ENCODE measurements at places on chromosomes 11 and 22.

- no peak for DNase-seq
These were observed 15.5 kb downstream of the CLTCL1 start for GRCh38 chr22:19275919-19276600.

- no peak for DNase-seq
These were observed 581.2 kb downstream of the TBC1D22A start for GRCh38 chr22:47343611-47344010.

GRCh38 chr22:49663311-49663711 lies 164.4 kb downstream of the BRD1 start:
- DNase-seq, result no peak

DNA sequence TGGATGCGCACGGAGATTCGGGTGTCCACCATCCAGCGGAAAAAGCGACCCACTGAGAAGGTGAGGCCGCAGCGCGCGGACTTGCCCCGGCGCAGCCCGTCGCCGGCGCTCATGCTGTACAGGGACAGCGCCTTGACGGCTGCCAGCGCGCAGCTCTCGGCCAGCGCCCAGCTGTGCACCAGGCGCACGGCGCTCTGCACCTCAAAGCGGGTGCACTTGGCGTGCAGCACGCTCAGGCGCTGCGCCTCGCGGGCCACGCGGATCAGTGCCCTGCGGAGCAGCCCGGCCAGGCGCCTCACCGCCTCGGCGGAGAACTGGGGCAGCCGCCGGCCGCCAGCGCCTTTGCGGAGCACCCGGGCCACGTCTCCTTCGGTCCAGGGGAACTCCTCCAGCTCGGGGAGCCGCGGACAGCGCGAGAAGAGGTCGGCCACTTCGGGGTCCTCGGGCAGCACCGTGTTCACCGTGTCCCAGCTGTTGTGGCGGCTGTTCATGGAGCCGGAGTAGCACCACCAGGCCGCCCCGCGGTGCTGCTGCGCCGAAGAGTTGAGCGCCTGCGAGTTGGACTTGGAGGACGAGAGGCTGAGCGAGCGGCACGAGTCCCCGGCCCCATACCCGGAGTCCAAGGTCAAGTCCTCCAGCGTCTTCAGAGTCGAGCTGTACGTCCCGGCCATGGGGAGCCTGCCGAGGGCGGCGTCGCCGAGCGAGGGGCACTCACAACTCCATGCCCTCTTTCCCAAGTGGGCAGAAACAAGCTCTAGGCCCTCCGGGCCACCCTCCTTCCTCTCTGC lies 703 bp downstream of the ABTB2 start:
- peak; percentile 47 for DNase-seq

DNA sequence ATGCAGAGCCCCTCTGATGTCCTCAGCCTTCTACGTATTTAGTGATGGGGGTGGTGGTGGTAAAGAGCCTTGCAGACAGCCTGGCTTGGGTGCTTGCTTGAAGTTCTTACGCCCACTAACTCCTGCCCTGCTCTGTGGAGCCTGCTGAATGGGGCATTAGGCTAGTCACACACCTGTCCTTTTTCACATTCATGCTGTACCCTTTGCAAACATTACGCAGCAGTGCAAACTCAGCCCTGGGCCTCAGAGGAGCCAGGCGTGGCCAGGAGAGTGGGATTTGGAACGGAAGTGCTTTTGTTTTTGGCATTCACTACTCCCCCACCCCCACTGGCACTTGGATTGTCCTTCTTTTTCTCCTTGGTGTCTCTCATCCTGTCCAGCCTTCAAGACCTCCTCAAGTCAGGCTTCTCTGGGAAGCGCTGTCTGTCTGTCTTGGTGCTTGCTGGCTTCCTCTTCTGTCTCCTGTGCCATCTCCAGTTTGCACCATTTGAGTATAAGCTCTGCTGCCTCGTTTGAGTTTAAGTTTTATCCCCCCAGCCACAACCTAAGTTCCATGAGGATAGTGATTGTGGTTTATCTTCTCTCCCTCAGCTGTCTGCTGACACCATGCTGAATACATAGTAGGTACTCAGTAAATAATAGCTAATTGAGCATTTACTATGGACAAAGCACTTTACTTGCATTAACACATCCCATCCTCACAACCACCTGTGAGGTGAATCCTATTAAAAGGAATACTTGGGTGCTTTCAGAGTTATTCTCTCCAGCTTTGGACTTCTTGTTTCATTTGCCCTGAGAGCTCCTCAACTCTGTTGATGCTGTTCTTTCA lies 26.7 kb downstream of the ZBTB16 start:
- no peak for DNase-seq
